ENCODE measurements at places on chromosomes 5 and 9. TPM values are rescaled to one million over a fixed set of nuclear protein-coding genes. Genes with fewer than 3 reads are reported as not detected.

DNA sequence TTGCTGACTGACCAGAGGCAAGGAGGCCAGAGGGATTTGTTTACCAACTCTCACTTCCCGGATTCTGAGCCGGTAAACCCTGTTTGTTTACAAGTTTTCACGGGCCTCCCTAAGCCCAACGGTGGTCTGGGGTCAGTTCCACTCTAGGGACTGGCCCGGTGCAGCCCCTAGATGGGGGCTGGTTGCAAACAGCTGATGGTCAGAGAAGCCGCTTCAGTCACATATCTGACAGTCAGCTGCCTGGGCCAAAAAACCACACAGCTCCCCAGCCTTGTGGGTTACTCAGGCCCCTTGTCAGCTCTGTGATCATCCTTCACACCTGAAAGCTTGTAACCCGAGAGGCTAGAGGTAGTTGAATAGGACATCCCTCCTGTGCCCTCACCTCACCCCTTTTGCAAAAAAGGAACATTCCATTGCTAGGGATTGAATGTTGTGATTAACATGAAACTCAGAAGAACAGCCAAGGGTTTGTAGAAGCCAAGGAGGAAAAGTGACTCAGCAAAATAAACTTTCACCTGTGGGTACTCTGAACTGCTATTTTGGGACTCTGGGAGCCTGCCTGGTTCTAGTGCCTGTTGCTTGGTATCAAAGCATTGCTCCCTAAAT is 40.4 kb downstream of the SAR1B start:
- DNase-seq, result no peak

The ARRDC1 gene
- total RNA-seq, result 49.0 TPM

DNA sequence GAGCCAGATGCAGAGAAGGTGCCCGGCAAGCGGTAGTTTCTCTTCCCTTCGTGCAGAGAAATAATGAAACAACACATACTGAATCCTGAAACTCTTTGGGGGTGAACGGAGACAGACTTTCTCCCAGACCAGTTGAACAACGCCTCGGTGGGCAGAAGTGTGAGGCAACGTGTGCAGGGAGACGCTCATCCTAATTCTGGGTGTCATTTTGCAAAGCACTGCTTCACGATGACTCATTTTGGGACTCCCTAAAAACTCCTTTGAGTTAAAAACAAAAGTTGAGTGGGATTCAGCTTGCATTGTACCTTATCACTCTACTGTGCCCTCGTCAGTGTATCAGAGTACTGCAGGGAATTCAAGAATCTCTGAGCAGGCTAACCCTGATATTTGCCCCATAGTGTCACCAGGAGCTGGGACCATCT is 3.5 kb upstream of the NEK6 start:
- DNase-seq, result peak; percentile 74

DNA sequence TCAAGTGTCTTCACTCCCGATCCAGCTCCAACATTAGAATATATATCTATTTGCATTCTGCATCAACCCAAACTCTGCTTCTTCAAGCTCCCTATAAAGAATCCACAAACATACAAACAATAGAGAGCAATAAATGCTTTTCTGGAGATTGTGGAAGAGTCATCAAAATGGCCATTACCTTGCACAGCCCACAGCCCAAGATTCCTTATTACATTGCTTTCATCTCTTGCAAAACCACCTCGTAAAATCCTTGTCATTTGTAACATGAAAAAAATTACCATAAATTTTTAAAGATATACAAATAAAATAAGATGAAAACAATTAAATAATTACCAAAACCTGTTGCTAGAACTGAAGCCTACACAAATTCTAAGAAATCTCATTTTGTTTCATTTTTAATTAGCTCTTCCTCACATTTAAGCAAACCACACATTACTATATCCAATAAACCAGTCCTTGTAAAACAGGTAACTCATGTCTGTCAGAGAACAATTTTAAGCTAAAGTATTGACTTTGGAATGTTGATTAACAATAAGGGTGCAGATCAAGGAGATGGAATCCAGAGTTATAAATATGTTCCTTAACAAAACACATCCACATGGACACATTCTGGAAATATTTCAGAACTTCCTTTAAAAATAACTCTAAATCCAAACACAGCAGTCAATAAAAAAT is 7.1 kb downstream of the SPINK9 start:
- no peak for DNase-seq

All from activated CD8-positive, alpha-beta memory T cell treated with anti-CD3 and anti-CD28 coated beads, Interleukin-2, amount 10 ng/mL, durations not matched to agents 7 days and 5 days (primary cell).